Fibroblast of lung (primary cell): ENCODE measurements at places on chromosomes 7 and 10.

DNA sequence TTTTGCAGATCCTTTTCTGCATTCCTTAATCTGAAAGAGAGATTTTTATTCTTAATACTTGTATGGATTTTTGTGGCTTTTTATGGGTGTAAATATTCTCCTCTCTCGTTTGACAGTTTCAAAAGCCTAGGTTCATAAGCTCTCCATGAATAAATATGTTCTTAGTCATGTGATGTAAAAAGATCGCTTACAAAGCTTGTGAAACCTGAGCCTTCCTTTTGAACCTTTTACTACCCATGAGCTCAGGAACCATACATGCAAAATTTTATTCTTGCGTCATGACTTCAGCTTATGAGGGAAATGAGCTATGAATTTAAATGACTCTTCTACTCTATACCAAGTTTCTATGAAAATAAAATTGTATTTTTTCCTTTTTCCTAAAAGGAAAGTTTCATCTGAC, 98.7 kb downstream of the POLL start:
- DNase-seq: peak; percentile 20

DNA sequence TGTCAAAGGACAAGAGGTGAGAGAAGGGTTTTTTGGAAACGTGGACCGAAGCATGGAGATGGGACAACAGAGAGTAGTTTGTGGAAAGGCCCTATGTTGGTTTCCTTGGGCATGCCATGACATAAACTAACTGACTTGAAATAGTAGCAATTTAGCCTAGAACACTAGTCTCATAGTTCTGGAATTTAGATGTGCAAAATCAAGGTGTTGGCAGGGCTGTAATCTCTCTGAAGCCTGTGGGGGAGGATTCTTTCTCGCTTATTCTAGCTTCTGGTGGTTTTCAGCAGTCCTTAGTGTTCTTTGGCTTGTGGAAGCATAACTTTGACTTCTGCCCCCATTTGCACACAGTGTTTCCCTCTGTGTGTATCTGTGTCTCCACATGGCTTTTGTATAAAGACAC, 283.4 kb downstream of the GFRA1 start:
- DNase-seq: no peak

- no peak for DNase-seq
Measured at GRCh38 chr7:10211016-10211415, 762.7 kb upstream of the PHF14 start.

DNA sequence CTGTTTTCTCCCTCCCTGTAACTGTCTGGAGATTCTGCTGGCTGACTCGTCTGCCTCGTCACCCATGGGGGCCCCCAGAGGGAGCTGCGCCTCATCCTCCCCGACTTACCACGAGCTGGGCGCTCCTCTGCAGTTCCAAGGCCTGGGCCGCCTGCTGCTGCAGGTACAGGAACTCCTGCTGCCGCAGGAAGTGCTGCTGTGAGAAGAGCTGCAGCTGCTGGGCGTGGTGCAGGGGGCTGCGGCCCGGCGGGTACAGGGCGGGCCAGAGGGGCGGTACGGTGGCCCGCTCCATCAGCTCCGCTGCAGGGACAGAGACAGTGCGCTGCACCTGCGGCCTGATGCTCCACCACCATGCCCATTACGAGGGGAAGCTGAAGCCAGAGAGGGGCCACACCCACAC, 47.7 kb downstream of the TNRC18 start:
- DNase-seq: no peak

GRCh38 chr10:15642095-15642494, 77.6 kb downstream of the ITGA8 start:
- DNase-seq: peak; percentile 23

DNA sequence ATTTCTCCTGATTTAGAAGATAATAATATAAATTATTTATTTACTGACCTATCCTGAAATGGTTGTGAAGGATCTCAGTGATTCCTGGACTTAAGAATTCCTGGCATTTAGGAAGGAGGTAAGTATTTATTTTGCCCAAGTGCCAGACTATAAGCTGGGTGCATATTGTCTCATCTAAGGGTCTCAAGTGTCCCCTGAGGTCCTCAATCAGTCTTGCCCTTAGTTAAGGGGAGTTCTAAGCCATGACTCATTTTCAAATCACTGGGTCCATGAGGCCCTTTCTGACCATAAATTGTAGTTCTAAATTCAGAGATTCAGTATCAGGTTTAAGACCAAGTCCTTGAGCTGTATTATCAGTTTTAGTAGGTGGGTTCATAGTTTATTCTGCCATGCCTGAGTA, 251.6 kb upstream of the MEOX2 start:
- no peak for DNase-seq
